Breast epithelium (tissue), 4 donors: ENCODE measurements at places on chromosomes 6 and 20. TPM values are rescaled to one million over a fixed set of nuclear protein-coding genes. Genes with fewer than 3 reads are reported as not detected.

The WFDC10B gene
- not detected for total RNA-seq

The BMP6 gene
- total RNA-seq = 6.2 TPM

The PHACTR2 gene
- 53.3 TPM for total RNA-seq

The KATNA1 gene
- total RNA-seq = 20.1 TPM

The GLP1R gene
- 0.73 TPM for total RNA-seq

The PMEPA1 gene
- total RNA-seq = 13.1 TPM

The HLA-F gene
- 93.7 TPM for total RNA-seq

DNA sequence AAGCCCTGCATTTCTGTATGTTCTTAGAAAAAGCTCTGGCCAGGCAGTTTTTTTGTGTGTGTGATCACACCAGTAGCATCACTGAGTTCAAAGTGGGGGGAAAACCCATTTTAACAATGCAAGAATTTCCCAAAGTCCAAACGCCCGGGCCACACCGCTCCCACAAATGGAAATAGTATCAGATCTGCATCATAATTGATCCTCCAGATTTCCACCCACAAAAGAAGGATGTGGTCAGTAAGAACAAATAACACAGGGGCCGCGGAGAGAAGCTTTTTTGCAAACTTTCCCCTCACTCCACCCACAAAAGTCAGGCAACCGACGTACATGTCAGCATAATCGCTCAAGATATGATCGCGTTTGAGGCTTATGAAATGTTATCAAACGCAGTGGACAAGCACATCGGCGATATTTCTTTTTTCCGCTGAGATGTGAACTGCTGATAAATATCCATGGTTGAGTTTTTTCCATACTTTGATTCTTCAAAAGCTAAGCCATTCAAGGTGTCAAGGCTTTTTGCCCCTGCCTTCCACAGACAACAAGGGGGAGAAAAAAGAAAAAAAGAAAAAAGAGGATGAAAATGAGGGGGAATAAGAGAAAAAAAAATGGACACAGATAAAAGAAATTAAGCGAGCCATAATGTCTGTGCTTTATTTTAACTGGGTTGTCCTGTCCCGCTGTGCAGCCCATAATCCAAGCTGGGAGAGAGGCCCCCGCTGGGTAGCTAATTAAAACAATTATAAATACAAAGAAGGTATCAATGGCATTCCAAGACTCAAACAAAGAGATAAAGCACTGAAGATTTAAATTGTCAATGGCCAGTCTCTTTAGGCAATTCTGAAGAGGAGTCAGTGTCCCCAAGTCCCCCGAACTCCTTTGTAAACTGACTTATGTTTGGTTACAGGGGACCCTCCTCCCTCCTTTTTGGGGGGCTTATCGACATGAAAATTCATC lies 143.5 kb downstream of the ZFP64 start:
- H3K27ac ChIP-seq = no peak overlapping the region
- DNase-seq = no peak
- H3K4me3 ChIP-seq = no peak overlapping the region
- H3K27me3 ChIP-seq = no peaks in the 10 kb centered on the region

DNA sequence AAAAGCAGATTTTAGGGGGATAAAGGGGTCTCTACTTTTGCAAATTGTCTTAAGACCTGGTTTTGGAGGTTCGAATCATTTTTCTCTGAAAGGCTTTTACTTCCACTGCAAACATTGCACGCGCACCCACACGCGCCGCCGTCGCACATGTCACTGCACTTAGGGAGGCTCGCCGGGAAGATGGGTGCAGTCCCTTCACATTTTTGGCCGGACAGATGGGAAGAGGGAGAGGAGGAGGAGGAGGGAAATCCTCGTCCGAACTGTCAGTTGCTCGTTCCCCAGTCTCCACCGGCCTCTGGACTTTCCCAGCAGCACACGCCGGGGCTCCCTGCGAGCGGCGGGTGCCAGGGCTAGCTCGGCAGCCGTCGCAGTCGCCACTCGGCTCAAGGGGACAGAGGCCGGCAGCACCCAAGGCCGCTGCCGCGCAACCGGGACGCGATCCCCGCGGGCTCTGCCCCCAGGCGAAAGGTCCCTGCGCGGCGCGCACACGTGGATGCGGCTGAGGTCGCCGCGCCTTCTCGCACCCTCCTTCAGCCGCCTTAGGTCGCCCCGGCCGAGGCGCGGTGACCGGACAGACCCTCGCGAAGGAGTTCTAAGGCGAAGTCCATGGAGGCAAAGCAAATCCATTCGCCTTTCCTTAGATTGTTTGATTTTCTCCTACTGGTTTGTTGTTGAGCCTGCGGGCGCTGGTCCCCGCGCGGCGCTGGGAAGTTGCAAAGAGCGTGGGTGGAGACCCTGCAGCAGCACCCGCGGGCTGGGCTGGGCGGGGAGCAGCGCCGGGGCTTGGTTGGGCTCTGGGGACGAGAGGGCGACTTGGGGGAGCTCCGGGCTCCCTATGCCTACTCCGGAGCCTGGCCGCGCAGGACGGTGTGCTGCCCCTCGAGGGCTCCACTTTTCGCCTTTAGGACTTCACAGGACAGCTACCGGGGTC lies 1.2 kb downstream of the MYB start:
- H3K36me3 ChIP-seq = no peaks in the 10 kb centered on the region
- no peaks in the 10 kb centered on the region for H3K27me3 ChIP-seq
- H3K27ac ChIP-seq = no peak overlapping the region

DNA sequence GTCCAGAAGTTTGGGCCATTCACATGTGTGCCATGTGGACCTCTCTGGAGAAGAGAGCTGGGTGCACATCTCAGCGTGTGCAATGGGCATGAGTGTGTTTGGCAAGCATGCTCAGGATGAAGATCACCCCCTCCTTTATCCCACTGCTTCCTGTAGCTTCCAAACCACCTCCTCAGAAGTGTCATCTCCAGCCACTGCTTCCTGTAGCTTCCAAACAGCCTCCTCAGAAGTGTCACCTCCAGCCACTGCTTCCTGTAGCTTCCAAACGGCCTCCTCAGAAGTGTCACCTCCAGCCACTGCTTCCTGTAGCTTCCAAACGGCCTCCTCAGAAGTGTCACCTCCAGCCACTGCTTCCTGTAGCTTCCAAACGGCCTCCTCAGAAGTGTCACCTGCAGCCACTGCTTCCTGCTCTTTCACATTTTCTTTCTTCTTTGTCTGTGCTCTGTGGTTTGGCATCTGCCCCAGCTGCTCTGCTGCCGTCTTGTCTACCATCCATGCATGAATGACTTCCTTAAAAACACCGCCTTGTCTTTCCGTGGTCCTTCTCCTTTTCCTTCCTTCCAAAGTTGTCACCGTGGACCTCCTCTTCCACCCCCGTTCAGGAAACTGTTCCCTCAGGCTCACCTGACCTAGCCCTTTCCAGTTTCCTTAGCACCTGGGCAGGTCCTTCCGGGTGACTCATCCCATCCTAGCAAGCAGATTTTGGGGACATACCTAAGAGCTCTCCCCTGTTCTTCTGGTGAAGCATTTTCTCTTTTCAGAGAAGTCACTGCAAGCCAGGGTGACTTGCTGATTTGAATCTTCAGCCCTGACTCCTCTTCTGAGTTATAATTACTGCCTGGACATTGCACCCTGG lies 43.5 kb upstream of the TIAM2 start:
- no peak overlapping the region for H3K4me3 ChIP-seq
- no peak for DNase-seq
- no peak overlapping the region for H3K27ac ChIP-seq
- H3K36me3 ChIP-seq = no peaks in the 10 kb centered on the region
- no peaks in the 10 kb centered on the region for H3K27me3 ChIP-seq

- no peak overlapping the region for H3K27ac ChIP-seq
- no peaks in the 10 kb centered on the region for H3K4me1 ChIP-seq
- no peaks in the 10 kb centered on the region for H3K27me3 ChIP-seq
Observed at GRCh38 chr6:72035966-72036365, 149.6 kb downstream of the RIMS1 start.

DNA sequence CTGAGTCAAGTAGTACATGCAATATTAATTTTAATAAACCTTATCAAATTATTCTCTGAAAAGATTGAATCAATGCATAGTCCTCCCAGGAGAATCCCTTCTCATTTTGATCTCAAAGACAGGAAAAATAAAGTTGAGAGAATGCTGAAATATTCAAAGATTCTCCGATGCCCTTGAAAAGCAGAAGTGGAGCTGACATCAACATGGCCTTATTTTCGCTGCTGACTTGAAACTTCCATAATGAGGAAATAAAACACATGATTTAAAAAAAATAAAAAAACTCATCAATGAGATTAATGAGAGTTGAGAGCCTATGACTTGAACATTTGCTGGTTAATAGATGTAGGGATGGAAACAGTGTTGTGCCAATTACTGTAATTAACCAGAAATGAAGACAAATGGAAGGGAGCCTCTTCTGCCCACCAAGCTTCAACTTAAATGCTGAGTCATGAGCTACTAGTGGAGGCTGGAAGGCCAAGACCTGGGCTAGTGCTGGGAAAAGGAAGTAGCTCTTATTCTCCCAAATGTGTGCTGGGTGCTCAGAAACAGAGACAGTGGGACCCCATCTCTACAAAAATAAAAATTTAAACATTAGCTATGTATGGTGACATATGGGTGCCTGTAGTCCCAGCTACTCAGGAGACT lies 139.9 kb downstream of the BFSP1 start:
- no peak overlapping the region for H3K27ac ChIP-seq
- no peaks in the 10 kb centered on the region for H3K4me1 ChIP-seq
- no peaks in the 10 kb centered on the region for H3K27me3 ChIP-seq
- no peaks in the 10 kb centered on the region for H3K36me3 ChIP-seq
- no peak overlapping the region for H3K4me3 ChIP-seq

DNA sequence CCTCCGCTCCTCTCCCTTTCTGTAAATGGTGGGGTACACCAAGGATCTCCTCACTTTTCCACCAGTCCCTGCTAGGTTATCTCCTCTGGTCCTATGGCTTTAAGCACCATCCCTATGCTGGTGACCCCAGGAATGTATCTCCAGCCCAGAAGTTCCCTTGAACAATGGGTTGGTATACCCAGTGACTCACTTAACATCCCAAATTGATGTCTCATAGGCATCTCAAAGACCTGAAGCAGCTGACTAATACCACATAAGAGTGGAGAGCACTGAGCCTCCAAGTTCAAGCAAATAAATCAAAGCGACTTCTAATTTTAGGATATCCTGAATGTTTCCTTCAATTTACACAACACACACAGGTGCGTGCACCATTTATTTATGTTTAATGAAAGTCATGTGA lies 48.3 kb downstream of the ADGRF1 start:
- H3K4me3 ChIP-seq = no peak overlapping the region
- H3K27ac ChIP-seq = no peak overlapping the region
- DNase-seq = no peak
- H3K4me1 ChIP-seq = no peaks in the 10 kb centered on the region
- no peaks in the 10 kb centered on the region for H3K27me3 ChIP-seq

- no peaks in the 10 kb centered on the region for H3K4me1 ChIP-seq
- no peaks in the 10 kb centered on the region for H3K36me3 ChIP-seq
- no peak overlapping the region for H3K4me3 ChIP-seq
- no peak overlapping the region for H3K27ac ChIP-seq
Observed at GRCh38 chr20:1718604-1719384, 61.2 kb upstream of the SIRPG start.

DNA sequence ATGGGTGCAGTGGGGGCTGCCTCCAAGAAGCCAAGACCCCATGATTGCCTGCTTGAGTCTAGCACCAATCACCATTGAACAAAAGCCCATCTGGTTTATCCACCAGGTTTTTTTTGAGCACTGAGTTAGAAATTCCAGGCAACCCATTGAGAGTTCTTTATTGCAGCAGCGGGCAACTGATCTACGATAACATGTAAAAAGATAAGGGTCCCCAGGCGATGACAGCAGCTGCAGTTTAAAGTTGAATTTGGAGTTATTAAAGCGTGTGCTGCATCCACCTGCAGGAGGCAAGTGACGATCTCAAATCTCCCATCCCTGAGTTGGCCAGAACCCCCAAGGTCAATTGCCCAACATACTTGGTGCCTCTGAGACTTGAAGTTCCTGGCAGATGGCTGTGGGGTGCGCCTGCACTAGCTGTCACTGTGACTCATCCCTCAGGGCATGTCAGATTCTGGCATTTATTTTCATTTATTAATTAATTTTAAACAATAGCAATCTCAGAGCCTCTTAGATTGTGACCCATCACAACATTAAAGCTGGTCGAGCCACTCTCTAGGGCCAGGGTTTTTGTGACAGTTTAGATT lies 290.4 kb upstream of the SULF2 start:
- DNase-seq = no peak
- no peaks in the 10 kb centered on the region for H3K4me1 ChIP-seq
- no peak overlapping the region for H3K27ac ChIP-seq
- H3K27me3 ChIP-seq = no peaks in the 10 kb centered on the region
- H3K4me3 ChIP-seq = no peak overlapping the region
- no peaks in the 10 kb centered on the region for H3K36me3 ChIP-seq

DNA sequence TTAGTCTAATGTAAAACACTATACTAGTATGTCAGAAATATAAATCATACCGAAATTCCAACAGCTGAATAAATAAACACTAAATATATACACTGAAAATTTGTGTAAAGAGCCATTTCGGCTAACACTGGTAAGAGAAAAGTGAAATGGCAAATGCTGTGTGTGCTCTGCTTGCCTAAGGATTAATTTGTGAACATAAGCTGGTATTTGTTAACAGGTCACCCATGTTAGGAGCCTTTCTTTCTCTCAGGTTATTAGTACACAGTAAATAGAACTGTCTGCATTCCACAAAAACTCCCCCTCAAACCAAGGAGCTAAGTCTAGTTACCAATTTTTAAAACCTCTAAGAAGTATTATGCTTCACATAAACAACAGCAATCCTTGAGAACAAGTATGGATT lies 27.0 kb downstream of the ELOVL5 start:
- no peak for DNase-seq
- H3K27me3 ChIP-seq = no peaks in the 10 kb centered on the region
- H3K36me3 ChIP-seq = no peaks in the 10 kb centered on the region
- H3K4me3 ChIP-seq = no peak overlapping the region
